Gastroesophageal sphincter (tissue), 4 donors: ENCODE measurements at places on chromosomes 1 and 21.

DNA sequence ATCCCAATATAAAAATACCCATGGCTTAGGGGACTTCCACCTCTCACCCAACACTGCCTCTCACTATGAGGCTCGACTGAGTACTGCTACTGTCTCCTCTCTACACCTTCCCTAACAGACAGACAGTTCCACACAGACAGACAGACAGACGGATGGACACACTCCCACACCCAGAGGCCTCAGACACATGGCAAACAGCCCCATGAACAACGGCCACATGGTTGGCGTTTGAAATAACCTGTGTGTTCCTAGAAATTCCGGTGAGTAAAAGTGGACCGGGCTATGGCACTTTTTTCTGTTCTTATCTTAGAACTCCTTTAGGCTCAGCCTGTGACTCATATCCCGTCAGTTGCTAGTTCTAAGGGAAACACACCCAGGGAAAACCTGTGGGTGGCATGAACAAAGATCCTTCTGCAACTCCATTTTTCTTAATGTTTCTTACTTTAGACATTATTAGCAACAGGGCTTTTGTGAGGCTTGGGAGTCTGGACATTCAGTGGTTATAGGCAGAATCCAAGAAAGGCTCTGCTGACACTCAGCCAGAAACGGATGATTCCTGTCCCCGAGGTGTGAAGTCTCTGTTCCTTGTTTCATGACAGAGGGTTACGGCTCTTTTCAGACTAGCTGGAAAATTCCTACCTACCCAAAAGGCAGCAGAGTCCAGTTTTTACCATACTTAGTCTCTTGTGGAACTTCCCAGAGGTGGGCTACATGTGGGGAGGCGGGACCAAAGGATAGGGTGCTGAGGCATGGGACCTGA, 90.5 kb upstream of the TLR5 start:
- peak; percentile 72 for ATAC-seq

DNA sequence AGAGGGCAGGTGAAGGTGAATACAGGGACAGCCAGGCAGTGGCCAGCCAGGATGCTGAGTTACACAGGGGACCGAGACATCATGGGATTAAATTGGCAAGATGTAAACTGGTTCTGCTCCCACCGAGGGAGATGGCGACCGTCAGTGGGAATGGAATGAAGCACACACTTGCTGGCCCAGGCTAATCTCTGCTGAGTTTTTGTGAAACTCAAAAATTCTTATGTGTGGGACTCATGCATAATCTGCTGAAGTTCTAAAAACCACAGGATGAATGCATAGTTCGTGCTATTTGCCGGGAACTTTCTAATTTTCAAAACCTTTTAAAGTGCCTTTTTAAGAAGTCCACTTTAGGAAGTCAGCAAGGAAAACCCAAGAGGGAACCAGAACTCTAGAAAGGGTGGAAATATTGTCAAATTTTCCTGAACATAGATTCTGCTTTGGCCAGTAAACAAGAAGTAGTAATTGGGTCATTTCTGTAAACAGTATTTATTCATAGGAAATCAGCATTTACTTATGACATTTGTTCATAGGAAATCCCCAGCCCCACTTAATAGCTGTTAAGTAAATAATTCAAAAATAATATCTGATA, 85.4 kb upstream of the ROR1 start:
- no peak for ATAC-seq

DNA sequence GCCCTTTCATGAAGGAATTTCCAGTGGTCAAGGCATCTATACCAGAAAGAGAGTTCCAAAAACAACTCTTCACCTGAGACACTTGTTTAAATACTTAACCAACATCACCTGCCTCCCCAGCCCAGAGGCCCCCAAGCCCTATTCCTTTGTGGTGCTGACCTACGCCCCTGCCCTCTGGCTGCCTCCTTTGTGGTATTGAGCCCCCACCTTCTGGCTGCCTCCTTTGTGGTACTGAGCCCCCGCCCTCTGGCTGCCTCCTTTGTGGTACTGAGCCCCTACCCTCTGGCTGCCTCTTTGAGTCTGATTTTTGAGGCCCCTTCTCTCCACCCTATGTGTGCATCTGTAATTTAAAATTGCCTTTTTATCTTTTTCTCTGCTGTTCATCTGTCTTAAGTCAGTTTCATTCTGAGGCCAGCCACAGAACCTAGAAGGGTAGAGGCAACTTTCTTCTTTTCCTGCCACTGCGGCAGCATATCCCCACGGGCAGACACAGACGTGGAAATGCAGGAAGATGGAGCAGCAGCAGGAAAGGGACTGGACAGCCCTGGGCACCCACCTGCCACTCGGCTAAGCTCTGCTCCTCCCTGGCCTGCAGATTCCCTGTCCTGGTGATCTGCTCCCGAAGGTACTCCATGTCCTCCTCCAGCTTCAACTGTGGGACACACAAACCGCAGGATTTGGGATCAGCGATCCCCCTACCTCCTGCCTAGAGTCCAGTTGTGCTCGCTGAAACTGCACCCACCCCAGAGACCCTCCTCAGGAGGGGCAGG, 3.2 kb downstream of the TRIM17 start:
- no peak for ATAC-seq

DNA sequence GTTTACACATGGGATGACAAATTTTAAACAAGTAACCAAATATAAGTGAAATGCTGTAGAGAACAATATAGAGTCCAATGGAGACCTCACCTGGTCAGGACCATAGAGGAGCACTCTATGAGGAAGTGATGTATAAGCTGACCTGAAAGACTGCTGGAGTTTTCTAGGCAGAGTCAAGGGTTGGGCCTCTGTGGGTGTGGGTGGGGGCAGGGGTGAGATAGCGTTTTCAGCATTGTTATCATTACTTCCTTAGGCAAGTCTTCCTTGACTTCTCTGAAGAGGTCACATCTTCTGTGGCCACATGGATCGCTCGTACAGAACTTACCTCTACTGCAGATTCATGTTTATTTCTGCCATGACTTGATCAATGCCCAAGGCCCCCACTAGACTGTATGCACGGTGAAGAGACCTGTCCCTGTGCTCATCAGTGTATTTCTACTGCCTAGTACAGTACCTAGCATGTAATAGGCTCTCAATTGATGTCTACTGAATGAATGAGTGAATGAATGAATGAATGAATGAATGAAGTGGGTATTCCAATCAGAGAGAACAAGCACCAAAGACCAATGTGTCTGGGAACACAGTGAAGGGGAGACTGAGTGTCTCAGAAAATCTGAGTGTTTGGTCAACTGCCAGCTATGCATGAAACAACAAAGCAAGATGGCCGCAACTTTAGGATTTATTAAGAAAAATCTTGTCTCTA, 116.5 kb downstream of the RNF220 start:
- no peak for ATAC-seq

DNA sequence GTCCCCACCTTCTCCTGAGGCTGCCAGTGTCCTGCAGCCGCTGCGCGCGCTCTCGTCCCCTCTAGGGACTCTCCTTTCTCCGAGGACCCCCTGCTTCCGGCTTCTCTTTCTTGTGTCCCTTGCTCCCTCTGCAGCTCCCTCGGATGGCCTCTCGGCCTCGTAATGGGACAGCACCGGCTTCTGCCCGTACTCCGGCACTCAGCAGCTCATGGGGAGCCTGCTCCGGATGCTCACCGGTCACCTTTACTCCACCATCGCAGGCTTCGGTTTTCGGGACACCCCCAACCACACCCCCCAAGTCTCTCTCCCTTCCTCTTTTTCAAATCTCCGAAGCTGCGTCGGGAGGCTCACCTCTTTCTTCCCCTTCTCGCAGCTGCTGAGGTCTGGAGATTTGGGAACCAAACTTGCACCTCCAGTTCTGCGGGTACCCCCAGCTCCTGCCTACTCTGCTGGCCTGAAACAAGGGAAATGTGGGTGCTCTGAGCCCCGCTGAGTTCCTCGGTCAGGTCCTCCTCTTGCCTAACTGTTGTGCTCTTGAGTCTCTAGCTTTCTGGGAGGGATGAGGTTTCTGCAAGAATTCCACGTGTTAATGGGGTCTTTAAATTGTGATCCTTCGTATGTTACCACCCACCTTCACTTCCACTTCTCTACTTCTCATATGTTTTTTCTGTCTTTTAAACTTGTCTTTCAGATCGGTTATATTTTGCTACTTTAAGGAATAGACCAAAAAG, 930 bp downstream of the CDC14A start:
- ATAC-seq: no peak

DNA sequence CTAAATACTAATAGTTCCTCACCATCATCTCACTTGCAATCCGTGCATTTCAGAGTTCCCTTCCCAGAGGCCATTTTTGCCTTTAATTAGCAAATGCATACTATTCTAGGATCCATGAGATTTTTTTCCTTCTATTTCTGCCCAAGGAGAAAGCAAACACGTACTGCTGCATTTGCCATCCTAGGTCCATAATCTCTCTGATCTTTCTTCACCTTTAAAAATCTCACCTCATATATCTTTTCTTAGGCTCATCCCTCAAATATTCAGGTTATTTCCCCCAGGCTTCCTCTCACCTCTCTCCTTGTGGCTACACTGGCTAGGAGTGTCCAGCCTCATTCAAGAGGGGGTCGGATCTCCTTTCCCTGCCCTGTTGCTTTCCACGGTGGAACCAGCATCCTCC, 338.6 kb downstream of the SETD4 start:
- ATAC-seq: no peak

GRCh38 chr1:247286134-247286670, 30.3 kb downstream of the VN1R5 start:
- no peak for ATAC-seq

GRCh38 chr1:92511541-92511940, 24.8 kb upstream of the GFI1 start:
- no peak for ATAC-seq

GRCh38 chr1:214473387-214473786, 78.0 kb downstream of the PTPN14 start:
- ATAC-seq: no peak

GRCh38 chr1:28421744-28422143, 52.2 kb downstream of the PHACTR4 start:
- no peak for ATAC-seq

DNA sequence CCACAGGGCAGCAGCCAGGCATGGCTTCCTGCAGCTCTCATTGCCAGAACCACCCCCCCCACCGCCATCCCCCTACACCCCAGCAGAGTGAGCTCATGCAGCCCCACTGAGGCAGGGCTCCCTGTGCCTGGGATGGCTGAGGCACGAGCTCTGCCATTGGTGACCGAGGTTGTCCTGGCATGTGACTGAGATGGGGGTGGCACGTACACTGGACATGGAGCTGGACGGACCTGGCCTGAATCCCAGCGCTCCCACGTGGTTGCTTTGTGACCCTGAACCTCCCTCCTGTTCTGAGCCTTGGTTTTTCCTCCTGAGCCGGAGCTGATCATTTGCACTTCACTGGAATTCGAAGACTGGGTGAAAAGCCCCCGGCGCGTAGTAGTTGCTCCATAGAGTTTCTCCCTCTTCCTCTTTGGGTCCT, 28.3 kb downstream of the ALPL start:
- no peak for ATAC-seq

GRCh38 chr1:1262071-1262470, 11.6 kb downstream of the UBE2J2 start:
- no peak for ATAC-seq

DNA sequence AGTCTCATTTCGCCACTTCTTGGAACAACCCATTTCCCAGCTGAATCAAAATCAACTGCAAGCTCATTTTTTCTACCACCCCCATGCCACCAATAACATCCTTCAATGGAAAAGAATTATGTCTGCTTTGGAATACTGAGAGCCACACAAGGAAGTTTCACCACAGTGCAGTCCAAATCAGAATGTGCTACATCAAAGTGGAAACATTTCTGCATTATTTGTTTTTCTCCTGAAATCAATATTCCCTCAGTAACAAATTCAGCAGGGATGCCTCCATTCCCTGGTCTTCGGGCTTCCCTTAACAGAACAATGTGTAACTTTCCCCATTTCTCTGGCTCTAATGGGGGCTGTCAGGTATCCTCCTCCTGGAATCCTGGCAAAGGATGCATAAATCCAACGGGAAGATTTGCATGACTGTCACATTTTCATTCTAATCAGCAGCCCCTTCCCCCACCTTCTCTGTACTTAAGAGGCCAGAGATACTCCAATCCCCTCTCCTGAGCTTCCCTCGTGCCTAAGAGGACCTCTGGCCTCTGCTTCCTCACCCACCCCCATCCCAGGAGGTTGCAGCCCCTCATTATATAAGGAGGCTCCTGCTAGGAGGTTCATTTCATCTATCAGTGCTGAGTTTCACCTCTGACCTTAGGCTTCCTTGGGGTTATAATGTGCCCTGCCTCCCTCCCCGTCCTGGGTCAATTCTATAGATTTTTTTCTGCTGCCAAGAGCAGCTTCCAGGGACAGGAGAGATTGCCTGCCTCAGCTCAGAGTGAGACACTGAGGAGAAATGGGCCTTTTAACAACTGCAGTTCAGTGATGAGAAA, 201.1 kb downstream of the OMA1 start:
- no peak for ATAC-seq

GRCh38 chr1:5889901-5890300, 102.3 kb downstream of the NPHP4 start:
- ATAC-seq: no peak

DNA sequence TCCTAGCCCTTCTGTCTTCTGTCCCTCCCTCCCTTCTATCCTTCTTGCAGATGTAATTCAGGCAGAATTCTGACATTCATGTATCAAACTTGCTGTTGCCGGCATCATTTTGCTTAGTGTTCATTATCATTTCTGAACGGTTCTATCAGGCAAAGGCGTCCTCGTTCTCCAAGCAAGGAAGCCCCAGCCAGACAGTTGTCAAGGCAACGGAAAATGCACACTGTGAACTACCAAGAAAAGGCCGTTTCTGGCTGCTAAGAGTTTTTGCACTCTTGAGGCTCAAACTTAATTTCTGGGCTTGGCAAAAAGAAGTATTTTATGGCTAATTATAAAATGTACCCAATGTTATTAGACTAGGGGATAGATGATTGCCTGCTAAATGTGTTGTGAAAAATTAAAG, 164.7 kb upstream of the KCNJ15 start:
- ATAC-seq: no peak

- ATAC-seq: no peak
These were observed 4.1 kb upstream of the TPRG1L start for GRCh38 chr1:3620708-3621107.

GRCh38 chr1:84442256-84442655, 36.8 kb upstream of the RPF1 start:
- ATAC-seq: no peak

DNA sequence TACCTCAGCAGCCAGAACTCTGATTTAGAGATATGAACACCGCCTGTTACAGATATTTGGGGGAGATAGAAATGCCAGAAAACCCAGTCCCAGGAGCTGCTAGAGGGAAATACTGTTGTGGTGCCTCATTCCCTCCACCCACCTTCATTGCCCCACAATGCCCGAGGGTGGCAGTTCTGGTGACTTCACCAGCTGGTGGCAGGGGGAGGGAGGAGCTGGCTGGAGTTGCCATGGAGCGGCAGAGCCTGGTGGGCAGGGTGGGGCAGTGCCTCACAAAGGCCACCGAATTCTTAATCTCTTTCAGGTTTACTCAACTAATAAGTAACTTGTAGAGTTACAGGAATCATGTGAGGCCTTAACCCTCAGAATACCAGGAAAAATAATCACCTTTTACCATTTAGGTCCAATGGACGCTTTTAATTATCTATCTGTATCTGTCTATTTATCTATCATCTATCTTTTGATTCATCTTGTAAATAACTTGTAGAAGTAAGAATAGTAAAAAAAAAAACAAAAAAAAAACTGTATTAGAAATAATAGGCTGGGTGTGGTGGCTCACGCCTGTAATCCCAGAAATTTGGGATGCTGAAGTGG, 11.7 kb upstream of the S100A11 start:
- ATAC-seq: peak; percentile 24

GRCh38 chr1:84632673-84633434, 57.4 kb downstream of the SSX2IP start:
- ATAC-seq: no peak
